H9 (cell line): ENCODE measurements at places on chromosomes 6 and 20.
A peak's percentile ranks its signal among the peaks of the same experiment; 100 is the strongest.

DNA sequence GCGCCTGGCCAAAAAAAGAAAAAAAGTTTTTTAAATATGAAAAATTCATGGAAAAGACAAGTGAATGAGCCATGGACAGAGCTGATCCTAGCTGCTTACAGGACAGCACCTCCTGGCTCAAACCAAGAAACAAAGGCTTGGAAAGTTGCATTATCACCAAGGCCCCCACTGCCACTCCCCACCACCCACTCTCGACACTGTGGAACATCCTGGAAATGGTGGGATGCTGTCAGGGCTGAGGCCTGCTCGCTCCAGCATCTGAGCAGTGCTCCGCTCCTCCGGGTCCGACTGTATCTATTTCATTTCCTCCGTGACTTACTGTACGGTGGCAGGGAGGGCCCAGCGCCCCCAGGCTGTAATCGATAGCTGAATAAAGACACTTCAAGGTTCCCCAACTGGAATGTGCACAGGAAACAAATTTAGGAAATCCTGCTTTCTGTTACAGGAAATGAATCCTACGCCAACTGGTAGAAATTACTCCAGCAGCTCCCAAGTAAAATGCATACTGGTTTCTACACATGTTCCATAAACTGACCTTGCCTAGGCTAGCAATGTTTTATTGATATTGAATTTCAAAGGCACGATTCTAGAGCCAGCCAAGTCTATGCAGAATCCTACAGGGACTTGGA lies 109.5 kb upstream of the NFATC2 start:
- no peak for DNase-seq

- DNase-seq, result no peak
Measured at GRCh38 chr6:120304223-120304622, 954.7 kb upstream of the MAN1A1 start.

GRCh38 chr6:67391955-67392354 lies 1243.1 kb upstream of the ADGRB3 start:
- no peak for DNase-seq

DNA sequence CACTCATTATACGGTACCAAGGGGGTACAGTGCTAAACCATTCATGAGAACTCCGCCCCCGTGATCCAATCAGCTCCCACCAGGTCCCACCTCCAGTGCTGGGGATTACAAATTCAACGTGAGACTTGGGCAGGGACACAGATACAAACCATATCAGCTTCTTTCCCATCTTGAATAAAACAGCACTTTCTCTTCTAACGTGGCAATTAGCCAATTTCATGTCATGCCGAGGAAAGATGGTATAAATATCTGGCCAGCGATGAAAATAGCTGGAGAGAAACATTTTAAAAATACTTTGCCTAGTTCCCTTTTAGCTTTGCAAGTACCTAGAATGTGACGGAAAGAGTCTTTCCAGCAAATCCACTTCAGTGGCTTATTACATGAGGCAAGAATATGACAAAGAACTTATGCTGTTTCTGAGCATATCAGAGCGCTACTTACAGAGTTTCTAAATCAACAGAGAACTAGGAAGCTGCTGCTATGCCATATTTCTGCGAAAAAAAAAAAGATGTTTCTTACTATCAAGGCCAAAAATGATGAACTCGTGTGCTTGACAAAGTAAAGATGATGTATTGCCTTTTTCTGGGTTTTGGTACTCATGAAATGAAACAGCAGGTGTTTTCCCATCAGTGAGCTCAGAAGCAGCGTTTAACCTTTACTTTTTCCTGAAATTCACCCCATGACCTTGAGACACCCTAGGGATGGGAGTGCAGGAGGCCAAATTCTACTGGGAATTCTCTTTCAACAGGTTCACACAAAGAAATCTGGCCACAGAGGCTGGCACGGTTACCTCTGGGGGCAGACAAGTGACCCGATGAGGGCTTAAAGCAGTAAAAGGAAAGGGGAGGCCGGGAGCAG lies 37.9 kb downstream of the AGPAT4 start:
- DNase-seq, result no peak

- no peak for DNase-seq
Measured at GRCh38 chr6:7314414-7314813, 1.4 kb upstream of the SSR1 start.

DNA sequence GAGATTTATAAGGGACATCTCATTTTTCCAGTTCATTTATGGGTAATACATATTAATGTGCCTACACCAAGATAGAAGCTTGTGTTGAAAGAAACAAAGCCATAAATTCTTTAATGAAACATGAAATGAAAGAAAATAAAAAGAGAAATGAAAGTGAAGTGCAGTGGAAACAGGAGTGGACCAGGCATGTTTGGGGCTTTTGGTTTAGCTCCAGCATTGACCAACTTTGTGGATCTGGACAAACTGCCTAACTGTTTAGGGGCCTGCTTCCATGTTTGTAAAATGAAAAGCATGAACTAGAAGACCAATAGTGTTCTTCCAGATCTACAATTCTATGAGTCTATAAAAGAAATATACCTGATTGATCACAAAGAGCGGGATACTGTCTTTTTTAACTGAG lies 124.9 kb downstream of the GJA10 start:
- DNase-seq, result no peak

DNA sequence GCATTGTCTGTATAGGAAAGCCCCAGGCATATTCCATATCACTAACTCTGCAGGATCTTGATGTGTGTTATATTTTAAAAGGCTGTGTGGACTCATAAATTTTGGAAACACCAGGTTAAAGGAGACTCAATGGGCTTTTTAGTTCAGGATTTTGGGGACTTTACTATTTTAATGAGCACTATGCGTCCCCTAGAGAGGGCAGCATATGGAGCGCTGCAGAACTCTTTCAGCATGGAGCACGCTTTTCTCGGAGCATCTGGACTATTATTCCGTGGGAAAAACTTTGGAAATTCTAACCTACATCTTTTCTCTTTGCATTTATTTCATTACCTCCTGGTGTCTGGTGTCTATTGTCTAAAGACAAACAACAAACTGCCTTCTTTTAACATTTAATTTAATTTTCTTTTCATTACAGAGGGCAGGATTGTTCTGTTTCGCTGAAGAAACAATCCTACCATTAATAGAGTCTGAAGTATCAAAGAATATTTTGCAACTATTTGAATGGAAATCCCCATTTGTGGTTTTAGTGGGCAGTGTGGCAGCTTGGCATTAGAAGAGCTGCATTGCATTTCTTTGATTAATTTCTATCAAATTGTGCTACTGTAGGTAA lies 399.9 kb upstream of the HSF2 start:
- no peak for DNase-seq

- DNase-seq, result no peak
Measured at GRCh38 chr20:25049261-25050060, 8.5 kb downstream of the ACSS1 start.

GRCh38 chr6:667253-667927 lies 10.5 kb upstream of the HUS1B start:
- DNase-seq, result no peak

DNA sequence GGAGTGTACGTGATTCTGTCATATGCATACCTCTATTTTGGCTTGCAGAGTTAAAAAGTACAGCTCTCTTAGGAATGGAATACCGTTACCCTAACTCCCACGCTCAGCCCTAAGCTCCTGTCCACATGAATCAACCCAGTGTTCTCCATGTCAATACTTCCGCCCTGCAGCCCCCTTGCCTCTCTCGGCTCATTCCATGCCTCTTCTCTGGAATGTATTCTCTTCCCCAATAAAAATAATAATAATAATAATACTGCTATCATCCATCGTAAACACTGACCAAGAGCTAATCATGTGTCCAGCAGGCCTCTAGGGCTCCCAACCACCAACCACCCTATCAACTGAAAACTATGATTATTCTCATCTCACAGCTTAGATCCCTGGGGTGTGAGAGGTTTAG lies 100.6 kb downstream of the PREX1 start:
- DNase-seq, result no peak

GRCh38 chr20:42775037-42775436 lies 414.7 kb downstream of the PTPRT start:
- DNase-seq, result no peak

DNA sequence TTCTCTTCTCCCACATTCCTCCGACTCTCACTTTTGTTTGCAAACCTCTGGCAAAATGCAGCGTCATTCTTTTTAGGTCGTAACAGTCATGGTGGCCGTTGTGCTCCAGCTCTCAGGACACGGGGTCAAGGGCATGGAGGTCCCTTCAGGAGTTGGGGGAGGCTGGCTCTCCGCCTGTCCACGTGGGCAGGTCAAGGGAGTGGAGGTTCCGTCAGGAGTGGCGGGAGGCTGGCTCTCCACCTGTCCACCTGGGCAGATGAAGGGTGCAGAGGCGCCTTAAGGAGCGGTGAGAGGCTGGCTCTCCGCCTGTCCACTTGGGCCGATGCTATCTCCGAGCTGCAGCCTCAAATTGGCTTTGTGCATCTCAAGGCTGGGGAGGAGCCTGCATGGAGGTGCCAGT lies 98.0 kb downstream of the ERMARD start:
- no peak for DNase-seq

DNA sequence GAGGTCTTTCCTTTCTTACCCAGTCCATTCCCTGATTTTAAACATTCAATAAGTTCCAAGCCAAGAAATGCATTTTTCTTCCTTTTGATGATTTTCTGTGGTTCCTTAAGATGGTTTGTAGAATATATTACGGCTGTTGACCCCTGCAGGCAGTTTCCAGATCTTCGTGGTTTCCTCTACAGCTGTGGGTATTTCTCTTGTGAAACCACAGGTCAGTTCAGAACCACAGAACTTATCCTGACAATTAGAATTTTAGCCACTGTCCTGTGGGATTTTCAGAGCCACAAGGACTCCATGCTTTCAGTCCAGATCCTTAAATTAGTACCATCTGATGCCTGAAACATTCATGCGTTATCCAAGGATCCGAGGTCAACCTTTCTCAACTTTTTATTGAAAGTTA lies 29.7 kb upstream of the EXOC2 start:
- DNase-seq, result no peak

DNA sequence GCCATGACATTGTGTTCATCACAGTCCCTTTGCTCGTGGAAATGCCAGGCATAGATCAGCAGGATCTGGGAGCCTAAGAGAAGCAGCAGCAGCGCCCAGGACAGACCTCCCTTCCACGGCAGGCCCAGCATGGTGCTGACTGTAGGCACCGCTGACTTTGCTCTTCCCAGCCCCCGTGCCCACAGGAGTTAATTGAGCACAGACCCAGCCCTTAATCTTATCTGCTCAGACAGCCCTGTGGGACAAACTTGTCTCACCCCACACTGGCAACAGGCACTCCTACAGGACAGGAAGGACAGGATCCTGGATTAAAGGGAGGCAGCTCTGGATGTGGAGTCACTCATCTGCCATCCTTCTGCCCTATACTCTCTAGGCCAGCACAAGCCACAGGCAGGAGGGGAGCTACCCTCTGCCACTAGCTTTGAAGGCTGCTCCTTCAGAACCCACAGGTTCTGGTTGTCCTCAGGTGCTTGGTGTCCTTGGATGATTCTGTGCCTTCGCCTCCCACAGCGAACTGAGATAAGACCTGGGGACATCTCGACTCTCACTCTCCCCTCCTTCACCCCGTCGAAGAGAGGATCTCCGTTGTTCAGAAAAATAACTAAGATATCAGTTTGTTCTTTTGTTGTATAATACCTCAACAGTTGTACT lies at the start of gene CST9L:
CST9L (minus strand) TSS at position 165 of the 651 bp plus-strand sequence; CDS start at position 131, 34 bp downstream.
- DNase-seq, result peak; percentile 18

DNA sequence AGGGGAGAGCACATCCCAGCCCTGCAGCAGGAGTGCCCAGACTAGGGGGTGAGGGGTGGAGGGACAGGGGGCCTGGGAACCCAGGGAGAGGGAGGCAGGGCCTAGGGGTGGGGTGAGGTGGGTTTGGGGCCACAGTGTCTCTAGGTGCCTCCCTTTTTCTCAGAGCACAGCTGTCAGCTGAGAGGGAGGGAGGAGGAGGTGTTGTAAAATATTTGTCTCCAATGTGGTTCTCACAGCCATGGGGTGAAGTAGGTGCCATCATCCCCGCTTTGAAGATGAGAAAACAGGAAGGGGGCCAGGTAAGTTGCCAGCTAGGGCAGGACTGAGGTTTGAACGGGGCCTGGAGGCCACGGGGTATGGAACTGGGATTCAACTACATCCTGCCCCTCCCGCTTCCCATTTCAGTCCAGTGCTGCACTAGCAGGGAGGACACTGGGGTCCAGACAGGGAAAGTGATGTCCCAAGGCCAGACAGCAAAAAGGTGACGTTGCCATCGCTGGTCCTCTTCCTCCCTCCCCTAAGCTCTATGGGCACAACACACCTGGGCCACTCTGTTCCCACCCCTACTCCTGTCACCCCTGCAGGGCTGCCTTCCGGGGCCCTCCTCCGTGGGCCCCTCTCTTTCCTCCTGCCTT lies 20.3 kb downstream of the PACSIN1 start:
- no peak for DNase-seq

DNA sequence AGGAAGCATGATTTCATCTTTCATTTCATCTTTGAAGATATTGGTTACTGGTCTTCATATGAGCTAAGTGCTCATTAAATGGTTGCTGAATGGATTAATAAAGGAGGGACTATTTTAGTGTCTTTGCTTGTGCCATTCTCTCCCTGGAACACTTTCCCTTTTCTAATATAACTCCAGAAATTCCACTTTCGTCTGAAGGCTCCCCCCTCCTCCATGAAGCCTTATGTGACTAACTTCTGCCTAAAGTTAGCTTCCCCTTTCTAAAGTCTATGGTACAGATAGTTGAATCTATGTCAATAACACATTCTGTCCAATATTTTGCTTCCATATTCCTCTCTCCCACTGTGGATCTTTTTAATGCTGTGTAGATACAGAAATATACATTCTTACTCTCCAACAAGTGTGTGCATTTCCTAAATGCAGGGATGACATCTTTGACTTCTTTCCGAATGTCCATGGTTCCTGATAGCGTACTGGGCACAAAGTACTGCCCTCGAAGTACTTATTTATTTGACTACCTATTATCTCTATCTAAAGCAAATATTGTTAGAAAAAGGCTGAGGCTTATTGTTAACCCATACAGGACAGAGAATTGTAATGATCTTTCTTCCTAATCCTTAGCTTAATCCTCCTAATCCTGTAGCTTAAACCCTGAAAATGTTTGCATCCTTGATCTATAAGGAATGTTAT lies 84.7 kb upstream of the ELOVL5 start:
- no peak for DNase-seq

- DNase-seq, result no peak
Measured at GRCh38 chr6:156795825-156796224, 18.6 kb downstream of the ARID1B start.

GRCh38 chr6:157244780-157245179 lies 78.5 kb downstream of the TMEM242 start:
- no peak for DNase-seq

- DNase-seq, result no peak
Measured at GRCh38 chr6:136980070-136980469, 58.0 kb downstream of the SLC35D3 start.

DNA sequence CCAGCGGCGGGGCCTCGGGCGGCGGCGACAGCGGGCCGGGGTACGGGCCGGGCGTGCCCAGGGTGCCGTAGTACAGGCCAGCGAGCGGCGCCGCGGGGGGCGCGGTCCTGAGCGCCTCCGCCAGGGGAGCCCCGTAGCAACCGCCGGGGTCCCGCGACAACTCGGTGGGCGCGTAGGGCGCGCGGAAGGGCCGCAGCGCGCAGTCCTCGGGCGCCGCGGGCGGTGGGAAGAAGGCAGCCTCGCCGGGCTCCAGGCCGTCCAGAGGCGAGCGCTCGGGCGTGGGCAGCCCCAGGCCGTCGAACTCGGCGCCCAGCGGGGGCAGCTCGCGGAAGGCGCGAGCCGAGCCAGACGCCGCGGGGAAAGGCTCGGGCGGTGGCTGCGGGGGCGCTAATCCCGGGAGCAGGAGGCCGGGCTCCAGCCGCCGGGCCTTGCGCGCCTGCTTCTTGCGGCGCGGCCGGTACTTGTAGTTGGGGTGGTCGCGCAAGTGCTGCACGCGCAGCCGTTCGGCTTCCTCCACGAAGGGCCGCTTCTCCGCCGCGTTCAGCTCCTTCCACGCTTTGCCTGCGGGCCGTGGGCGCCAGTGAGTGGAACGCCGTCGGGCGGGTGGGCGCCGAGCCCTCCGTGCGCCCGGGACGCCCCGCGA lies 916 bp downstream of the SOX18 start:
- DNase-seq, result no peak
